ENCODE measurements at places on chromosomes 12 and 14. TPM values are rescaled to one million over a fixed set of nuclear protein-coding genes. Genes with fewer than 3 reads are reported as not detected.

DNA sequence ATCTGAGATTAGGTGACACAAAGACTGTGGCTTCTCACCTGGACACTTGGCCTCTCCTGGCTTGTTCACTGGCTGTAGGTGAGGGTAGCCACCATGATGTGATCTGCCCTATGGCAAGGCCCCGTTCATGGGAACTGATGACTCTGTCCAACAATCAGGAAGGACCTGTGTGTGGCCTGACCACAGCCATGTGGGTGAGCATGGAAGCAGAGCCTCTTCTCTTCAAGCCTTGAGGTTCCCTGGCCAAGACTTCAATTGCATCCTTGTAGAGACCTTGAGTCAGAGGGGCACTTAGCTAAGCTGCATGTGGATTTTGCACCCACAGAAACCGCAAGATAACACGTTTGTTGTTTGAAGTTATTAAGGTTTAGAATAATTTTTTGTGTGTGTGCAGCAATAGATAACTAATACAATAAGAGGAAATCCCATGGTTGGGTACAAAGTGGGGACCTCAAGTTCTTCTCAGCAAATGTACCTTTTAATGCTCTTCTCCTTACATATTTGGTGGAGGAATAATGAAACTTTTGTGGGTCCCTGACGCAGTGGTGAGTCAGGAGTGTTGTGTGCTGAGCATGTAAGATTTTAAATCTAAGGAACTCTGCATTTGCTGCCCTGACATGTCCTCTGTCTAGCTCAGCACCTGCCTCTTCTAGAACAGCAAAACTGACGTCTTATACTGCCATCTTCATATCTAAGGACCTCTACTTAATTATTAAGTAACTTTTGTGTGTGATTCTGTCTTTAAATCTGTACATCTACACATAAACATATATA, 27.5 kb upstream of the PLEKHG7 start:
- peak; percentile 27 for DNase-seq

GRCh38 chr12:115000038-115000437, 316.1 kb upstream of the TBX3 start:
- DNase-seq, result no peak

- no peak for DNase-seq
Observed at GRCh38 chr12:97456571-97457188, 5.9 kb upstream of the RMST start.

- peak; percentile 42 for DNase-seq
Observed at GRCh38 chr12:120290609-120291305, 946 bp downstream of the RNU4-2 start.

- no peak for DNase-seq
Observed at GRCh38 chr12:66823857-66824570, 145.1 kb upstream of the GRIP1 start.

DNA sequence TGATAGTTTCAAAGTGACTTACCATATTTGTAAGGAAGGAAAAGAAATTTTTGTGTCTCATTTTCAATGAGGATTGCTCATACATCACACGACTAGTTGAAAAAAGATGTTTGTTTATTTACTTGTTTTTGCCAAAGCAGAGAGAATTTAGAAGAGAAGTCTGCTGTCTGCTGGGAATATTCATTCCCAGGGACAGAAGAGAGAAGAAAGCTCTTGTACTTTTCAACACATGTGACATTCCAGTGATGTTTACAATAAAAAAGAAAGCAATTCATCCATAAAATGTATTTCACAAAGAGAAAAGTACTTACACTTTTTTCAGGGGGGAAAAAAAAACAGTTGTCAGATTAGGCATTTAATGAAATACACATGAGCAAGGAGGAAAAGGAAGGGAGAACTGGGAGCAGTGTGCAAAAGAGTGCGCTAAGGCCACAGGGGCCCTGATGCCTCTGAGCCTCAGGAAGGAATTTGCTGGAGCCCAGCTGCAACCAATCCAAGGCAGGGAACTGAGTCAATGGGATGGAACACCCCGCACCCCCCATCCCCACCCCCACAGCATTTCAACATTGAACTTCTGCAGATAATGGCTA, 115.0 kb downstream of the RPAP3 start:
- no peak for DNase-seq

GRCh38 chr12:20507711-20508110, 139.4 kb downstream of the PDE3A start:
- no peak for DNase-seq

GRCh38 chr12:109586385-109587296, 13.0 kb downstream of the MVK start:
- no peak for DNase-seq

- DNase-seq, result no peak
Observed at GRCh38 chr14:43481864-43482263, 1025.2 kb downstream of the FSCB start.

GRCh38 chr14:57287745-57288144, 19.0 kb downstream of the AP5M1 start:
- no peak for DNase-seq

- DNase-seq, result no peak
Observed at GRCh38 chr14:22740020-22740419, 26.5 kb upstream of the OXA1L start.

DNA sequence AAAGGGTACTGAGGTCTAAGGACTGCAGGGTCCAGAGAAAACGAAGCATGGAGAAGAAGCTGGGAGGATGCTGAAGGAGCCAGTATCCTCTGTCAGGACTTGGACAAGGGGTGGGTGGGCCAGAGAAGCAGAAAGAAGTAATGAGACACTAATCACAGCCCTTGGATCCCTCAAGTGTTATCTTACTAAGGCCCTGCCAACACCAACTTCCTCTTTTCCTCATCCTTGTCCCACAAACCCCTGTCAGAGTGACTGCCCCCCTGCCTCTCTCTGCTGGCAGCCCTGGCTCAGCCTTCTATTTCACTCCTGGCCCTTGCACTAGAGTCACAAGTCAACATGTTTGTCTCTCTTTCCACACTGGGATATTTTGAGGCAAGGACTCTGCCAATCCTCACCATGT, 3.8 kb upstream of the ASIC1 start:
- no peak for DNase-seq

- no peak for DNase-seq
Observed at GRCh38 chr12:16030744-16031143, 119.6 kb downstream of the DERA start.

GRCh38 chr12:30847259-30847658, 79.3 kb upstream of the TSPAN11 start:
- DNase-seq, result no peak

DNA sequence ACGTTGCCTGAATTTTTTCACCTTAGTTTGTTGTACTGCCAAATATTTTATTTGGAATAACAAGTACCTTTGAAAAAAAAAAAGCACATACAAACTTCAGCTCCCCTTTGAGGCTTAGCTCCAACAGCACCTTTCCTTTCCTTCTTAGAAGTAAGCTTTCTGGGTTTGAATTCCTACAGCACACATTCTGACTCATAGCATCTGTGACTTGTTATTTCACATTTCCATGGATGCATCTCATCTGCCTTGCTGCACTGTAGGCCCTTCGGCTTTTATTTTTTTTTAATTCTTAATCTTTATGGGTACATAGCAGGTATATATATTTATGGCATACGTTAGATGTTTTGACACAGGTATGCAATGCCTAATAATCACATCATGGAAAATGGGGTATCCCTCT, 7.2 kb downstream of the LGALS3 start:
- DNase-seq, result no peak

- DNase-seq, result no peak
Observed at GRCh38 chr12:102871014-102871413, 46.0 kb downstream of the PAH start.

- no peak for DNase-seq
Observed at GRCh38 chr14:39302124-39302810, 68.6 kb downstream of the MIA2 start.

- DNase-seq, result no peak
Observed at GRCh38 chr12:75840994-75841355, 190.6 kb downstream of the PHLDA1 start.

GRCh38 chr14:57687416-57687815, 178.5 kb downstream of the SLC35F4 start:
- no peak for DNase-seq

DNA sequence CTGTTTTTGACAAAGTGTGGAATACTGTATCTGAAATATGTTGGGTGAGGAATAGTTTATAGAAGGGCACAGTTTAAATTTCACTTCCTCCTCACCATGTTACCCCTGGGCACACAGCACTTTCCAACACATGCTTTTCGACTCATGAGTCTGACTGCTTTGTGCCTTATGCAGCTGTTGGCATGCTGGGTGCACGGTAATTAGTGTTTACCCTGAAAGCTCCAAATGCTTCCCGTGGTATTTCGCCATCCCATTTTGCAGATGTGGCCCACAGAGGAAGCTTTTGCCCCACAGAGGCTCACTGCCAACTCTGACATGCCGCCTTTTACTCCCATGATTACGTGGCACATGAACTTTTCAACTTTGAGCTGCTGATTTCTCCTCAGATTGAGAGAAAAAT, 168.6 kb downstream of the PRKCH start:
- DNase-seq, result no peak

GRCh38 chr14:106067935-106068334, 541.6 kb downstream of the TMEM121 start:
- DNase-seq, result no peak

DNA sequence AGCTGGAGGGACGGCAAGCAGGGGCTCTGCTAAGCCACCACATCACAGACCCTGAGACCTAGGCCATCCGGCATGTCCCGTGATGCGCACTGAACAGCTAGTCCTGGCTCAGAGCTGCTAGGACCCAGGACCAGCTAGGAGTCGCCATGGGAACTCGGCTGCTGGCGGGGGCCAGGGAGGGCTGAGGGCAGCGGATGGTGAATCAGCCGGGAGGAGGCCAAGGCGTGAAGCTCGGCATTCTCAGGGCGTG, 5.1 kb downstream of the AHNAK2 start:
- DNase-seq, result no peak

GRCh38 chr14:52325630-52326029, 11.5 kb downstream of the PTGER2 start:
- no peak for DNase-seq

DNA sequence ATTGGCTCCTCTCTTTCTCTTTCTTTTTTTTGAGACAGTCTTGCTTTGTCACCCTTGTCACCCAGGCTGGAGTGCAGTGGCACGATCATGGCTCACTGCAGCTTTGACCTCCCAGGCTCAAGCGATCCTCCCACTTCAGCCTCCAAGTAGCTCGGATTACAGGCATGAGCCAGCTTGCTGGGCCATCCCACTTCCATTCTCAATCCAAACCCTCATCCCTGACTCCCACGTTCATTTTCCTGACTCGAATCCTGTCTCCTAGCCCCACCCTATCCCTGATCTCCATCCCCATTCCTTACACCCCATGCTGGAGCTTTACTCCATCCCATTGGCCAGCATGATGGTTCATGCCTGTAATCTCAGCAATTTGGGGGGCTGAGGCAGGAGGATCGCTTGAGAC, 7.8 kb downstream of the SPRYD4 start:
- no peak for DNase-seq

- no peak for DNase-seq
Observed at GRCh38 chr14:32476532-32476931, 147.4 kb downstream of the AKAP6 start.

Gene ATN1
- 34.8 TPM for total RNA-seq

Gene FLRT2
- total RNA-seq, result not detected

Gene ACAD10
- 24.2 TPM for total RNA-seq

Gene LALBA
- not detected for total RNA-seq

Gene OR10AD1
- total RNA-seq, result not detected

Gene IAPP
- total RNA-seq, result not detected

Gene KLHL33
- total RNA-seq, result not detected

Gene IFNG
- total RNA-seq, result 535 TPM

Gene ZNF891
- total RNA-seq, result 1.2 TPM

Gene HOXC11
- not detected for total RNA-seq

Gene JAG2
- total RNA-seq, result 2.4 TPM

Gene NTN4
- total RNA-seq, result not detected

Gene ADCY4
- 2.4 TPM for total RNA-seq

Gene KRT77
- not detected for total RNA-seq
